ENCODE measurements at places on chromosomes 7 and 10.
A peak's percentile ranks its signal among the peaks of the same experiment; 100 is the strongest.

DNA sequence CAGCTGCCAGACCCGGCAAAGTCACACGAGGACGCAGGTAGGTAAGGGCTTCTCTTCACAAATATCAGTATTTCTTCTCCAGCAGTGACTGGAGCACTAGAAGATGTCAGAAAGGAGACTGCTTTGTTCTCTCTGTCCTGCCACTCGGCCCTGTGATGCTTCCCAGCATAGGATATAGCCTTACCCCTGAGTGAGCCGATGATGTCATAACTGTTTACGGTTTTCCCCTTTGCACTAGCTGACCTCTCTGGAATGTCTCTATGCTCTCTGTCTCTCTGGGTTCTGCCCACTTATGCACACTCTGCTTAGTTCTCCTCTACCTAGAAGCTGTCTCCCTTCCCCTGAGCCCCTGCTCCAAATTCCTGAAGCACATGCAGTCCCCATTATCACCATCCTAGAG lies 167.5 kb upstream of the PODXL start:
- no peak for DNase-seq

DNA sequence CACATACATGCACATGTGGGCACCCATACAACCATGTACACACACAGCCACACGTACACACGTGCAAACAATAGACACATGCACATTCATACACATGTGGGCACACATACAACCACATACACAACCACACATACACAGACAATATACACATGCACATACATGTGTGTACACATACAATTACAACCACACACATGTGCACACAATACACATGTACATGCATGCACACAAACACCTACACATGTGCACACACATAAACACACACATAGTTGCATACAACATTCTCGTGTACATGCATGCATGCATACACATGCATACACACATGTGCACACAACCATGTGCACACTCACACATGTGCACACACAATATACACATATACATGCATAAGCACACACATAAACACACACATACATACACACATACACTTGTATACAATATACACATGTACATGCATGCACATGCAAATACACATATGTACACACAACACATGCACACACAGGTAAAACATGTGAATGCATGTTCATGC lies 118.6 kb upstream of the FRMD4A start:
- DNase-seq, result no peak

GRCh38 chr7:115037128-115037802 lies 115.4 kb downstream of the MDFIC start:
- no peak for DNase-seq

DNA sequence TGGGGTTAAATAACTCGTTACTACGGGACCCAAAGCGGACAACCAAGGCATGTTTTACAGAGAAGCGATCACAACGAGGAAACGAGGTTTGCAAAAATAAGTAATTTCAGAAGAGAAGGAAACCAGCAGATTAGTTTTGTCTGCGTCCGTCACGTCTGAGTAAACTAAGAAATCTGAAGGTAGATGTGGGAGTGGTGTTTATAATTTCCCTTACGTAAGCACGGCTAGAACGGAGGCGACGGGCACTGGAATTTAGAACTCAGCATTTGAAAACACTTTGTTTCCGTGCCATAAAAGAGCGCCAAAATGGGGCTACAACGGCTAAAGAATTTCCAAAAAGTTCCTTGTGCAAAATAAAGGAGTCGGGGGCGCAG lies 718 bp upstream of the UMAD1 start:
- peak; percentile 71 for DNase-seq

GRCh38 chr7:107404740-107405537 lies 64.9 kb upstream of the GPR22 start:
- DNase-seq, result no peak

DNA sequence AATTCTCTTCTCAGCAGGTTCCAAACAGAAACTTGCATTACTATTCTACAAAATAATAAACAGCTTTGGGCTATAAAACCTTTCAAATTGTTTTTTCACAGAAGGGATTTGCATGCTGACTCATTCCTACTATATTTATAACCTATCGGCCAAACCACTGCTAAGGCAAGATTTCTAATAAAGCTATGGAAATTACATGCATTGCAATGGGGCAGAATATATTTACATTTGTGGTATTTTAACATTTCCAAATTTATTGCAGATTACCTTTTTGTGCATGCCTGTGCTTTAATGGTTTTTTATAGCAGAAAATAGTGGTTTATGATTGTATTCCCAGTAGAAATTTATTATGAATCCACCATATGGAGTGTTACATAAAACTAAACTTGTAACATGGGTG lies 69.0 kb upstream of the NPVF start:
- DNase-seq, result no peak

DNA sequence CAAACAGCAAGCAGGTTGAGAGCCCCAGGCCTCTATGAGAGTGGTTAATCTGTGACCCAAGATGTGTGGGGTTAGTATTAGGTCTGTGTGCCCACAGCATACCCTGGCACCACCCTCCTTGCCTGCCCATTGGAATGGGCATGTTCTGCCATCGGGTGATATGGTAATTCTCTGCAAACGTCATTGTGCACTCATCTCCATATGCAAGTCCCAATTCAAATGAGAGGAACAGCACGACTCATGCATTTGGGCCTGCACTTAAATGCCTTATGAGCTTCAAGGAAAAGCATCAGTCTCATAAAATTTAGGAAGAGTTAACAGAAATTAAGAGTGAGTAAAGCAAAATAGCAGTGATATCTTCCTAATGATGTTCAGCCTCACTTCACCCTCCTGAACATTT lies 133.9 kb upstream of the FGFR2 start:
- DNase-seq, result no peak

DNA sequence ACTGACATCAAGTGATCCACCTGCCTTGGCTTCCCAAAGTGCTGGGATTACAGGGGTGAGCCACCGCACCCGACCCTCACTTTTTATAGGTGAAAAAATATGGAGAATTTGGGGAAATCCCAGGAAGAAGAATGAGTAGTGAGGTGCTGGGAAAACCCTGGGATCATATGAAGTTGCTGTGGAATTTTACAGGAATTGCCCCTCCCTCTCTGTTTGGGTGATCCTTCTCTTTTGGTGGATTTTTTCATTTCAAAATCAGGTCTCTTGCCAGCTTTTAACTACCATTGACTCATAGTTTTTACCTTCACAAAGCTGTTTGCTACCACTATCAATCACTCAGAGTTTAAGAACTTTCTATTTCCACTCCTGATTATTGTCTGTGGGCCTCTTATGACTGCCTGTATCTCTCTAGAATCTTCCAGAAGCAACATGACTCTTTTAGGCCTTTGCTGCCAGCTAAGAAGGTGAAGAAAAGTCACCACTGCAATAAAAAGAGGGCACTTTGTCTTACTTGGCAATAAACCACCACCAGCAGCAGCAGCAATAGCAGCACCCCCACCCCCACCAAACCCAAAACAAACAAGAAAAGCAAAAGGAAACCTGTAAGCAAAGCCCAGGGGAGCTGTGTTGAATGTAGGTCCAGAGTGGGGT lies 4.0 kb upstream of the GIMAP8 start:
- DNase-seq, result no peak

DNA sequence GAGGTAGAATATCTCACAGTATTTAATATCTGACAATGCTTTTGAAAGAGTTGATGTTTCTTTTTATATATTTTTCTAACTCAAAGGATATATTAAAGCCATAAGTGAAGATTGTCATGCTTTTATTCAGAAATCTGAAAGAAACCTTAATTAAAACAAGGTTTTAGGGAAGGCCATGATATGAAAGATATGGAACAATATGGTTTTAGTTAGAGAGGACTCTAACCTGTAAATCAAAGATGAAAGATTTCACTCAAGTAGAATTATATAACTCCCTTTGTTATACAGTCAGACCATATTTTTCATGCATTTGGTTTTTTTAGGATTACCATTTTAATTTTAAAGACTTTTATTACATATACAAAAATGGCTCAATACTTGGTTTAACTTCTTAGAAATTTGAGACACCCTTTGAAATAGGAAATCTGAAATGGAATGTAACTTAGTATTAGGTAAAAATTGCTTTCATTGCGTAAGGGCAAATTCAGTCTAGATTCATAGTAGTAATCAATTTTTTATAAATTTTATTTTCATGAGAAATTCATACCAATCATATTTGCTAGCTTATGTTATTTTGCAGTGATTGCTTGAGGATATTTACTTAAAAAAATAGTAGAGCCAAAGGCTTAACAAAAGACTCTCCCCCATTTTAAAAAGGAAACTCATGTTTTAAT lies 119.8 kb downstream of the TWIST1 start:
- no peak for DNase-seq

DNA sequence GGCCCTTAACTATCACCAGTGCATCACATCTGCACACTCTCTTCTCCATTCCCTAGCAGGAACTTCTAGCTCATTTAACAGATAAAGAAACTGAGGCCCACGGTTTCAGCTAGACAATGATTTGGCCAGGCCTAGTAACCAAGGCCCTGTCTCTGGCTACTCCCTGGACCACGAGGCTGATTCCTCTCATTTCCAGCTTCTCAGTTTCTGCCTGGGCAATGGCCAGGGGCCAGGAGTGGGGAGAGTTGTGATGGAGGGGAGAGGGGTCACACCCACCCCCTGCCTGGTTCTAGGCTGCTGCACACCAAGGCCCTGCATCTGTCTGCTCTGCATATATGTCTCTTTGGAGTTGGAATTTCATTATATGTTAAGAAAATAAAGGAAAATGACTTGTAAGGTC lies 13.5 kb downstream of the AQP1 start:
- DNase-seq, result no peak

- DNase-seq, result no peak
Measured at GRCh38 chr7:2109251-2109872, 123.4 kb downstream of the MAD1L1 start.

GRCh38 chr10:16768702-16769101 lies 48.5 kb downstream of the RSU1 start:
- no peak for DNase-seq

GRCh38 chr10:55641601-55642000 lies 719.5 kb downstream of the ZWINT start:
- no peak for DNase-seq

GRCh38 chr10:58013406-58013805 lies 254.3 kb downstream of the IPMK start:
- no peak for DNase-seq

- DNase-seq, result no peak
Measured at GRCh38 chr10:19772972-19773371, 43.3 kb upstream of the PLXDC2 start.

- DNase-seq, result no peak
Measured at GRCh38 chr7:134453518-134453917, 5.4 kb downstream of the AKR1B1 start.

- DNase-seq, result no peak
Measured at GRCh38 chr7:137950967-137951366, 50.9 kb downstream of the CREB3L2 start.

- no peak for DNase-seq
Measured at GRCh38 chr10:44064317-44064716, 320.6 kb downstream of the CXCL12 start.

DNA sequence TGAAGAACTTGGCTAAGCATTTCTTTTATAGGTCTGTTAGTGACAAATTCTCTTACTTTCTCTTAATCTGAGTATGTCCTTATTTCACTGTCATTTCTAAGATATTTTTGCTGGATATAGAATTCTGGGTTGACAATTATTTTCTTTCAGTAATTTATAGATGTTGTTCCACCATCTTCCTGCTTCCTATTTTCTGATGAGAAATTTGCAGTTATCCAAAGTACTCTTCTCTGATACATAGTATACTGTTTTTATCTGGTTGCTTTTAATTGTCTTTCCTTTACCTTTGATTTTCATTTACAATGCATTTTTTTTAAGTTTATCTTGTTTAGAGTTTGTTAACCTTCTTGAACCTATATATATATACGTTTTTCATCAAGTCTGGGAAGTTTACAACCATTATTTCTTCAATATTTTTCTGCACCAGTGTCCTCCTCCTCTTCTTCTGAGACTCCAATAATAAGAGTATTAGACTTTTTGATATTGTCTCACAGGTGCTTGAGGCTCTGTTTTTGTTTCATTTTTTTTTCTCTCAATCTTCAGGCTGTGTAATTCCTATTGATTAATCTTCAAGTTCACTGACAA lies 101.6 kb upstream of the INSIG1 start:
- DNase-seq, result no peak
